ENCODE measurements at places on chromosomes 1 and 21. TPM values are rescaled to one million over a fixed set of nuclear protein-coding genes. Genes with fewer than 3 reads are reported as not detected.

ANXA9 gene
- 3.8 TPM for polyA plus RNA-seq

DLGAP3 gene
- polyA plus RNA-seq = 0.45 TPM

CD48 gene
- 2.1 TPM for polyA plus RNA-seq

FCRL2 gene
- not detected for polyA plus RNA-seq

LINGO4 gene
- polyA plus RNA-seq = 0.40 TPM

C8A gene
- polyA plus RNA-seq = not detected

GPR153 gene
- polyA plus RNA-seq = 23.4 TPM

C4BPB gene
- 0.10 TPM for polyA plus RNA-seq

SLC22A15 gene
- 0.90 TPM for polyA plus RNA-seq

SHE gene
- polyA plus RNA-seq = 9.9 TPM

LCA5L gene
- 1.8 TPM for polyA plus RNA-seq

SLAMF1 gene
- not detected for polyA plus RNA-seq

LCE1F gene
- polyA plus RNA-seq = not detected

LENEP gene
- 0.67 TPM for polyA plus RNA-seq

SYDE2 gene
- polyA plus RNA-seq = 2.4 TPM

MROH9 gene
- polyA plus RNA-seq = 0.09 TPM

KIAA1614 gene
- polyA plus RNA-seq = 16.8 TPM

CR2 gene
- 0.08 TPM for polyA plus RNA-seq

IGSF21 gene
- 0.48 TPM for polyA plus RNA-seq

CRYAA gene
- 0.34 TPM for polyA plus RNA-seq

CFAP141 gene
- not detected for polyA plus RNA-seq

TSSK3 gene
- polyA plus RNA-seq = 3.3 TPM

ZZZ3 gene
- polyA plus RNA-seq = 32.5 TPM

CTXND2 gene
- not detected for polyA plus RNA-seq

OR10J1 gene
- polyA plus RNA-seq = not detected

RCSD1 gene
- polyA plus RNA-seq = 60.8 TPM

MYBPH gene
- 534 TPM for polyA plus RNA-seq

RSBN1 gene
- polyA plus RNA-seq = 14.1 TPM

PCP4L1 gene
- polyA plus RNA-seq = 0.23 TPM

KDF1 gene
- polyA plus RNA-seq = not detected

CSF3R gene
- polyA plus RNA-seq = 3.8 TPM

ZBTB40 gene
- 13.7 TPM for polyA plus RNA-seq

MARCKSL1 gene
- 173 TPM for polyA plus RNA-seq

CRB1 gene
- 0.22 TPM for polyA plus RNA-seq

ADAMTSL4 gene
- 65.4 TPM for polyA plus RNA-seq

All from hindlimb muscle (tissue), 1 donor.